ENCODE measurements at places on chromosomes 1 and 21.

GRCh38 chr1:11065796-11066195 is 6.0 kb upstream of the SRM start:
- no peak for DNase-seq

DNA sequence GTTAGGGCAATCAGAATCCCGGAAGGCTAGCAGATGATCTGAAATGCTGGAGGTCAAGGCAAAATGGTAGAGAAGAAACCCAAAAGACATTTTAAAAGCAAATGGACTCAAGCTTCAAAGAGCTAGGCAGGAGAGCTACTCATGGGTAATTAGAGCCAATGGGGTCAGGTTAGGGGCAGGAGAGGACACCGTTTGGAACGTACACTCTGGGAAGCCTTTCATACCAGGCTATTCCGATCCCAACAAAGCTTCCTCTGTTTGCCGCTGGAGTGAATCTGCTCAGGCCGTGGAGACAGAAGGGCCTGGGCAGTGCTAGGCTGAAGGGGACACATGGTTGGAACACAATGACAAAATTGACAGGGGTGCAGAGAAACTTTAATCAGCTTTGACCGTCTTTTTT is 346.6 kb downstream of the RPS6KC1 start:
- no peak for DNase-seq

- DNase-seq = no peak
These were observed 182.1 kb upstream of the LMO4 start for GRCh38 chr1:87146538-87146937.

DNA sequence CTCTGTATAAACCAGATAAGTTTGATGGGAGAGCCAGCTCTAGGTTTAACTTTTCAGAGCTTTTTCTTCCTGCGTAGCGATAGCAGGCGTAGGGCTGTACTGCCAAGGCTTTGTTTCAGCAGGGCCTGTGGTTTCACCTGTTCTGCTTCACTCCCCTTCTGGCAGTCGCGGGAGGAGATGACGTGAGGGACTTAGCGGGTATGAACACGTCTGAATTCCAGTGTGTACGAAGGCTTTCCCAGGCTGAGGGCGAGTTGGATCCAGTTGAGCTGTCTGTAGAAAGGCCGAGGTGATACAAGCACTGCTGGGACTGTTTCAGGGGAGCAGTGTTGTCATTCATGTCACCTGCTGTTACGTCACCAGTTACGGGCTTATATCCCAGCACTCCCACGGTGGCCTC is 21.2 kb downstream of the PEX14 start:
- DNase-seq = no peak

GRCh38 chr1:211738691-211739301 is 63.4 kb upstream of the NEK2 start:
- peak; percentile 51 for DNase-seq

GRCh38 chr1:85628791-85629531 is 48.4 kb downstream of the CCN1 start:
- no peak for DNase-seq

DNA sequence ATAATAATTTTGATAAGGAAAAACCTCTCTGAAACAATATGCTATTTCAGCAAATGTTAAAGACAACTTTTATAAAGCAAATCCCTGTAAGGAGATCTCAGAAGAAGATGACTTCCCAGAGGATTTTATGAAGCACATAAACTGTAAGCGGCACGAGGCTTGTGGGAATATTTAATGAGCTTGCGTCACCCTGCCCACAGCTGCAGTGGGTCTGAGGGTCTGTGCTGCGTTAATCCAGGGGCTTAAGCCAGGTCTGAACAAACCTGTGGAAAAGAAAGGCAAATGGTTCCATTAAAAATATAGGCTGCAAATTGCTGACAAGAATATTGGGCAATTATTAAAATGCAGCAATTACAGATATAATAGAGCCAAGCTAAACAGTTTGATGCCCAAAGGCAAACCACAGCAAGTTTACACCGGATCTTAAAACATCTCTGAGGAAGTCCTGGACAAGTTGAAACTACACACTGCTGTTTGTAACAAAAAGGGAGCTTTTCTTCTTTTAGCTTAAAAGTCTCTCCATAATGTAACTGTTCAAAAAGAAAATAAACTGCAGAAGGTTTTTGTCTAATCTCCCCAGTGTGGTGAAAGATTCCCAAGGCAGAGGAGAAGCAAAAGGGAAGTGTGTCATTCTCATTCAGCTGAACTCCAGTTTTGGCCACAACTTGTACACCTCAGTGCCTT is 21.8 kb downstream of the TGFBR3 start:
- no peak for DNase-seq

GRCh38 chr1:166974647-166975345 is 544 bp downstream of the ILDR2 start:
- peak; percentile 5 for DNase-seq

- no peak for DNase-seq
These were observed 108.2 kb downstream of the NBPF12 start for GRCh38 chr1:147046189-147046862.

GRCh38 chr1:117663156-117663902 is 57.5 kb downstream of the TENT5C start:
- no peak for DNase-seq

DNA sequence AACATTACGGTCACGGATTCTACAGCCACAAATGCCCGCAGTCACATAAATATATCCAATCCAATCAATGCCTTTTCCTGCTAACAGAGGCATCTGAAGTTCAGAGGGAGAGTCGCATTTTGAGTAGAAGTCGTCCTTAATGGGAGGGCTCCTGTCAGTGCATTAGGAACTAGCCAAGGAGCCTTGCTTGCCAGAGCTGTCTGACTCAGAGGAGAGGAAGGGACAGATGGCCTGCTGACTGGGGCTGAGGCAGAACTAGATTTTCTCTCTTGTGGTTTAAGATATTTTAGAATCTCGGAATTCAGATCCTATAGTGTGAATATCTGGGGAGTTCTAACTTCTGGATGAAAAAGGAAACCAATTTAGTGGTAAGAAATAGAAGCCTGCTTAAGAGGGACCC is 10.6 kb downstream of the XKR8 start:
- no peak for DNase-seq

- no peak for DNase-seq
These were observed 64.4 kb downstream of the RAVER2 start for GRCh38 chr1:64809309-64809708.

DNA sequence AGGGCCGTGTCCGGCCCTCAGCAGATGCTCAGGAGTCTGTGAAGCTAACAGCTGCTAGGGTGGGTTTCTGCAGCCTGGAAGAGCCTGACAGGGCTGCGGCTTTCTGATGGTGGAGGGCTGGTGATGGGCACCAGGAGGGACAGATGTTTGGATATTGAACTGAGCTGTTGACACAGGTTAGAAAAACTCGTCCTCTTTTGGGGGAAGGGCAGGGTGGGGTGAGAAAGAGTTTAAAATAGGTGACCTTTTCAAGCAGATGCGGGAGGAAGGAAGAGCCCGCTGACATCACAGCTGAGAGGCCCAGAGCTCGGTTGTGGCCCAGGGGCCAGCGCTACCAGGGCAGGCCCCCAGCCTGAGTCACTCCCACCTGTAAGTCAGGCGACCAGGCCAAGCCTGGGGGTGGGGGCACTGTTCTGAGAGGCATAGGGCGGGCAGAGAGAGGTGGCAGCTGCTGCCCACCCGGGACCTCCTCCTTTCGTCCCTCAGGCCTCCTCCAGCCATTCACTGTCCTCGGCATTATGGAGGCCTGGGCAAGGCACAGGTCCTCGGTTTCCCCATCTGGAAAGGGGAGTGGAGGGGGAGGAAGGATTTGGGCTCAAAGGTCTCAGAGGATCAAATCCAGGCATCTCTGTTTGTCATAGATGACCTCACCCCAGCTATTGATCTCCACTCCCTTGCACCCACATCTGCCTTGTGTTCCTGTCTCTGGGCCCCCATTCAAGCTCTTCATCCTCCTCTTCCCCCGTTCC is 32.3 kb upstream of the ID3 start:
- DNase-seq = no peak

- DNase-seq = no peak
These were observed 69.5 kb upstream of the CLDN14 start for GRCh38 chr21:36549470-36549869.

GRCh38 chr1:179310291-179310690 is 16.7 kb downstream of the SOAT1 start:
- no peak for DNase-seq

GRCh38 chr1:45730780-45731319 is 19.6 kb downstream of the IPP start:
- no peak for DNase-seq

- DNase-seq = peak; percentile 54
These were observed 20.4 kb upstream of the SRSF4 start for GRCh38 chr1:29202053-29202452.

DNA sequence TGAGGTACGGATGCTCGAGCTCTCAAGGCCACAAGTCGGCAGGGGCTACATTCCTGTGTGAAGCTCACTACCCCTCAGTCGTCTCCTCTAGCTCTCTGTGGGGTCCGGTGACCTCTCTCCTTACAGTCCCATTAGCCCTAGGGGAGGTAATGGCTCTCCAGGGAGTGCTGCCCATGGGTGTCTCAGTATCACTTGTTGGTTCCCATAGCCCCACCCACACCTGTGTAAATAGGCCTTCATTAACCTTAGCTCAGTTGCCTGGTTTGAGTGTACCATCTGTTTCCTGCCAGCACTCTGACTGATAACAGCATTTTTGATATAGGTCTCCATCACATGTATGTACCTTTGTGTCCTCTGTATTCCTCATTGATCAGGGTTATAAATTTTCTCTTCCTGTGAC is 133.2 kb upstream of the KCNJ15 start:
- DNase-seq = no peak

- no peak for DNase-seq
These were observed 115.1 kb downstream of the SETD4 start for GRCh38 chr21:35945089-35945671.

DNA sequence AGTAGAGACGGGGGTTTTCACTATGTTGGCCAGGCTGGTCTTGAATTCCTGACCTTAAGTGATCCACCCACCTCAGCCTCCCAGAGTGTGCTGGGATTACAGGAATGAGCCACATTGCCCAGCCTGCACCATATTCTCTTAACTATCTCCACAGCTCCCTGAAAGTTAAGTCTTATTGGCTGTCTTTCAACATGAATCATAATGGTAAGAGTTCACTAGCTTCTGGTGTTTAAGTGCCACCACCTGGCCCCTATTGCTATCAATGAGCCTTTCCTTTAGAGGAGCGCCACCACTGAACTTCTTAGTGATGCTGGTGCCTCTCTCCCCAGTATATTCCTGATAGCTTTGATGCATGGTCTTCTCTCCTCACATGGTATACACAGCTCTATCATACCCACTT is 15.7 kb downstream of the ZFYVE9 start:
- DNase-seq = no peak

GRCh38 chr1:109240158-109241152 is 8.9 kb upstream of the CELSR2 start:
- no peak for DNase-seq

DNA sequence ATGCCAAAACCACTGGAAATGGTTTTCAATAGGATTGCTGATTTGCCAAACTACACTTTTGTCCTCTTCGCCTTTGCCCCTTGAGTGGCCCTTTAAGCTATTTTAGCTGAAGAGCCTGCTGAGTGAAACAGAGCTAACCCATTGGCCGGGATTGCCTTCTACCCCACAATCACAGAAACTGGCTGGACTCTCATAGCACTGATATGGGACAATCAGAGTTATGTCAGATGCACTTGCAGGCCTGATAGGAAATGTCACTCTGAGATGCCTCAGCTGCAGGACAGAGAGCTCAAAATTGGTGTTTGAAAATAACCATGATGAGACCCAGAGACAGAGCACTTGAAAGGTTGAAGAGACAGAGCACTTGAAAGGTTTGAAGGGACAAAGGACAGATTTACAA is 354.4 kb downstream of the BRINP2 start:
- DNase-seq = no peak

GRCh38 chr1:197360068-197360467 is 92.0 kb downstream of the CRB1 start:
- no peak for DNase-seq

DNA sequence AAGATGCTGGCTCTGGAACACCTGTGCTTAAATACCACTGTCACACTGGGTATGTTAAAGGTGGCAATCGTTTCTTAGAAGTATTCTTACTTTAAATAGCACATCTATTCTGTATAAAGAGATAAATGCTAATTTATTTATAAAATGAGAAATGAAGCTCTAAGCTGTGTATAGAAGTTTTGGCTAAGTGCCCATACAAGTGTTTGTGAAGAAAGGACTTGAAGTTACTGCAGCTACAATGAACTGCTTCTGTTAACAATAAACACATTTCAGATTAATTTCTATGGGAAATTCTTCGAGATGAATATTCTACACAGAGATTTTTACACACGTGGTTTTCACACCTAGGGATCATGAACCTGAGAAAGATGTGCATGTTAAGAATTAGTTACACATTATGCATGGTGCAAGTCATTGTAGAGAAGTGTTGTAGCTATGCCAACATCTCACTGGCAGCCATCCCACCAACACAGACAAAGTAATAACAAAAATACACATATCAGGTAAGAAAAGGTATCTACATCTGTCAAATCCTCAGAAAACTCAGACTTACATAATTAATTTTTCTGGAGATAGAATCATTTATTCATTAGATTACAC is 16.2 kb downstream of the COL24A1 start:
- DNase-seq = no peak

- no peak for DNase-seq
These were observed 18.6 kb upstream of the C1orf105 start for GRCh38 chr1:172401892-172402291.

GRCh38 chr1:228400692-228401454 is 5.8 kb downstream of the TRIM11 start:
- DNase-seq = no peak

- no peak for DNase-seq
These were observed 153.0 kb upstream of the WNT4 start for GRCh38 chr1:22295856-22296255.

GRCh38 chr1:235675152-235675890 is 25.7 kb upstream of the GNG4 start:
- no peak for DNase-seq

- no peak for DNase-seq
These were observed 66.4 kb upstream of the LPGAT1 start for GRCh38 chr1:211896958-211897357.

DNA sequence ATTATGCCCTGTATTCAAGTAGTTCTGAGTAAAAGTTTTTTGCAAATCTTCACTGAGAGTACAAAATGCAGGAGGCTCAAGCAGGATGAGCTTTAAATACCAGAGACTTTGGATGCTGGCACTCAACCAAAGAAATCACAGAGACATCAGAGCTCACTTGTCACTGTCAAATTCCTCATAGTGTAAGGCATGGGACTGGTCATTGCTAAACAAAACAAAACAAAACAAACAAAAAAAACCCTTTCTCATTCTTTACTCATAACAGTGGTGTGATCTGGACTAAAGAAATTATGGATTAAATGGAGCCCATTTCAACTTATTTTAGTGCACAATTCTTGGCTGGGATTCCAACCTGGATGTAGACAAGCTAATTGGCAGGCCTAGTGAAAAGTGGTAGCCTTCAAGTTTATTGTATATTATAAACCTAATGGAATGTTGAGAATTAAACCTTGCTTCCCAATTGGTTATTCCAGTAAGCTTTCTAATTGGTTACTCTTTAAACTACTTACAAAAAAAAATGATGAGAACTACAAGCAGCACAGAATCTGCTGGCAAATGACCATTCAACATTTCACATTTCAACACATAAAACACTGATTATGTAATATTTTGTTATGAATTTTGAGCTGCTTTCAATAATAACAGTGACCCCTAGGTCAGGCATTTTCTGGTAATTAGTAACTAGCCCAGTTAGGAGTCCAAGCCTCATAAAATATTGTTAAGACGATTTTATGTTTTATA is 30.6 kb upstream of the NEK7 start:
- DNase-seq = no peak

- no peak for DNase-seq
These were observed 74.8 kb upstream of the DEPDC1 start for GRCh38 chr1:68571454-68572235.

All from AML-193 (cell line).